ENCODE measurements at places on chromosomes 3 and 15. TPM values are rescaled to one million over a fixed set of nuclear protein-coding genes. Genes with fewer than 3 reads are reported as not detected.

Gene CPLX3
- 42.8 TPM for total RNA-seq

Gene NRROS
- 4.5 TPM for total RNA-seq

Gene TMEM44
- 17.5 TPM for total RNA-seq

Gene MKRN3
- 34.4 TPM for total RNA-seq

Gene AMOTL2
- 228 TPM for total RNA-seq

Gene KCNH8
- 8.2 TPM for total RNA-seq

Gene DHFR2
- total RNA-seq: 10.4 TPM

Gene NR2E3
- total RNA-seq: 218 TPM

Gene CHCHD6
- 29.2 TPM for total RNA-seq

Gene GTF2E1
- total RNA-seq: 20.3 TPM

Gene GPR149
- total RNA-seq: 3.8 TPM

Gene SPESP1
- total RNA-seq: 0.93 TPM

Gene SYNPR
- 21.0 TPM for total RNA-seq

Gene SLC28A2
- not detected for total RNA-seq

Gene CRYBG3
- total RNA-seq: 119 TPM

Gene EEF1AKMT4
- not detected for total RNA-seq

Gene THSD4
- 85.5 TPM for total RNA-seq

Gene DLL4
- total RNA-seq: 49.5 TPM

Gene CLPX
- total RNA-seq: 100 TPM

Gene MOBP
- not detected for total RNA-seq

Gene GALNT15
- total RNA-seq: 12.4 TPM

Gene ARMC8
- total RNA-seq: 95.7 TPM

Gene SOX14
- total RNA-seq: not detected

Gene ATP13A4
- 14.6 TPM for total RNA-seq

Gene ARIH2
- 109 TPM for total RNA-seq
